Endodermal cell (in vitro differentiated cells): ENCODE measurements at places on chromosomes 3 and 15. TPM values are rescaled to one million over a fixed set of nuclear protein-coding genes. Genes with fewer than 3 reads are reported as not detected.

DNA sequence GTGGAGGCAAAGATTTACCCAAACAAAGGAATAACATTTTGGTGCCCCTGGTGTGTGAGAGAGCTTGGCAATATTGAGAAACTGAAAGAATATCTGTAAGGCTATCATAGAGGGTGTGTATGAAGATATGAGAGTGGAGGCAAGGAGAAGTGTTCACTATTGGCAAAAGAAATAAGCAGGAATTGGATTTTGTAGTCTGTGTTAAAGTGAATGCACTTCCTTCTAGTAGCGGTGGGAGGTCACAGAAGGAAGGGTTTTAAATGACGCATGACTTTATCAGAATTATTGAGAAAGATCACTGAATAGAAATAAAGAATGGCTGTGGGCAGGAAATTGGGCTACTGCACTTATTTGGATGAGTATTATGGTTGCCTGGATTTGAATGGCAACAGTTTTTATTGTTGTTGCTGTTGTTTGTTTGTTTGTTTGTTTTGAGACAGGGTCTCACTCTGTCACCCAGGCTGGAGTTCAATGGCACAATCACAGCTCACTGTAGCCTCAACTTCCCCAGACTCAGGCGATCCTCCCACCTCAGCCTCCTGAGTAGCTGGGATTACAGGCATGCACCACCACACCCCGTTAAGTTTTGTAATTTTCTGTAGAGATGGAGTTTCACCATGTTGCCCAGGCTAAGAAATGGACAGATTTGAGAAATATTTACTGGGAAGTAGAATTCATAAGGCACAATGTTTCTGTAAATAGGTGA lies 16.3 kb downstream of the MME start:
- DNase-seq = no peak

GRCh38 chr15:56892659-56893363 lies 25.6 kb upstream of the TCF12 start:
- DNase-seq = no peak

- DNase-seq = peak; percentile 65
Measured at GRCh38 chr3:32603064-32603463, 32.4 kb upstream of the DYNC1LI1 start.

- no peak for DNase-seq
Measured at GRCh38 chr3:70658513-70659310, 346.3 kb upstream of the MDFIC2 start.

DNA sequence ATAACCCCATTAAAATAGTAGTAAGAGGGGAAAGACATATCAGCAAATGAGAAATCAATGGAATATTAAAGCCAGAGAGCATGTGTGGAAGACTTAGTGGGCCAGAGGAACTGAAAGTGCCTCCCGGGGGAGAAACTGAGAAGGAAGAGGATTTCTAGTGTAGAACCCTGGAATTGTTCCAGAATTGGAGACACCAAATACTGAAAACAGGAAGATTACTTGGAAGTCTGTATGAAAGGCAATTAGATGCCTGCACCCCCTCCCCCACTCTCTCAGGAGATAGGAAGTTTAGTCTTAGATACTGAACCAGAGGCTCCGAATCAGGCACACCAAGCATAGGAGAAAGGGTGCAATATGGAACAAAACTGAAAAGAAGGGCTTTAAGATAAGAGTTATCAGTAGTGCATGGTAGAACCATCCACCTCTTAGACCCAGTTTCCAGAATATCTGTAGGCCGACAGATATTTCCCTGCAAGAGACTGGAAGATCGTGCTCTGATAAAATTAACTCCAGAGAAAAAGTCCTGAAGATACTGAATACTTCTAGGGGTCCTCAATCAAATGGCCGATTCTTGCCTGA lies 32.4 kb downstream of the KLHL18 start:
- DNase-seq = no peak

DNA sequence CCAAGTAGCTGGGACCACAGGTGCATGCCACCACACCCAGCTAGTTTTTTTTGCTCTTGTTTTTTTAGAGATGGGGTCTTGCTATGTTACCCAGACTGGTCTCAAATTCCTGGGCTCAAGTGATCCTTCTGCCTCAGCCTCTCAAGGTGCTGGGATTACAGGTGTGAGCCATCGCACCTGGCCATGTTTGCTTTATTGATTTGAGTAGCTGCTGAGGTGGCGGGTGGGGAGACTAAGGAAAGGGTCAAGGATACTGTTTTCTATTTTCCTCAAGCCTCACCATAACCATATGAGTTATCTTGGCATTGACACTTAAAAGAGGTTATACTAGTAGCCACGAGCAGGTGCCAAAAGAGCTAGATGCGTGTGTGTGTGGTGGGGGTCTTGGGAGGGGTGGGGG lies 39.0 kb downstream of the CYFIP1 start:
- no peak for DNase-seq

DNA sequence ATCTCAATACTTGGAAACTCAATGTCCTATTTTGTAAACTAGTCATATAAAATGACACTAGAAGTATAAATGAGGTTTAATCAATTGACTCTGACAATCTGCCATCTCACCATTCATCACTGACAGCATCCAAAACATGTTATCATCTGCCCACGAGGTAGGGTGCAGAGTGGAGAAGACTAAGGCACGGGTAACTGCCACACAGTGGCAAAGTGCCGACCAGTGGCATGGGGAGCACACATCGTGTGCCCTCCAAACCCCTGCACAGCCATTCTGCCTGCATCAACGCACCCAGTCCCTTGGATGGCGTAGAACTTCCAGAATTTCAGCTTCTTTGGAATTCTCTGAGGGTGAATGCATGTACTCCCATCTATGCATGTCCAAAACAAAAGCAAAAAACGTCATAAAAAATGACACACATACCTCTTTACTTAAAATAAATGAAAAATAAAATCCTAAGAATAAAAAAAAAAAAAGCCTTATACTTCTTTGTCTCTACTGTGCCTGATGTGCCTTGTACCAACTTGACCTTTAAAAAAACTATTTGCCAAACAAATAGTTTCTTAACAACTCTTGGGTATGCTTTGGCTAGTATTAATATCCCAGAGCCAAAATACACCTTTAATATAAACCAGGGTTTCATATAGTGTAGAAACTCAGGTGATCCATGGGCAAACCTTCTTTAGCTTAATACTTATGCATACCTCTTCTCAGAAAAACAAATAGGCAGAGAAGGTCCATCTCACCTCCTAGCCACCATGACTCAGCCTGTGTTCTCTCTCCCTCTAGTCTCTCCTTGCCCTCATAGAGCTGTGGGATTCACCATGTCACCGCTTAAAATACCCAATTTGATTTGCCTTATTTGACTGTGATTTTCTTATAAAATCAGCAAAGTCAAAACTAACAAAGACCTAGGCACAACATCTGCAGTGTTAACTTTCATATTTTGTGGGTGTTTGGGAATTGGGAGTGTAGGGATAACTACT lies 12.7 kb downstream of the CPOX start:
- no peak for DNase-seq

DNA sequence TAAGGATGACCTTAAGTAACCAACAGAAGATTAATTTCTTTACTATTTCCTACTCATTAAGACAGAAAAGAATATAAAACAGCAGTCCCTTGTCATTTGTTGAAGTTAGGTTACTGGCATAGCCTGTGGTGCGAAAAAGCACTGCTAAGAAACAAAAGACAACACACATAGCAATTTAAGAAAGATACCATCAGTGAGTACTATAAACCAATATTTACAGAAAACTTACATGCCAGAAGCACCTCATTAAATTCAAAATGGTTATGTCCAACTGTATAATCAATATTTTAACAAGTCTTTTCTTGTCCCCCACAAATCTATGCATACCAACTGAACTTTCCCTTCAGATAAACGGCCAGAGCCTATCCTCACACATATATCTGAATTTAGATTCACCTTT lies 42.0 kb downstream of the ANKRD28 start:
- no peak for DNase-seq

GRCh38 chr3:30493911-30494311 lies 112.5 kb upstream of the TGFBR2 start:
- no peak for DNase-seq

DNA sequence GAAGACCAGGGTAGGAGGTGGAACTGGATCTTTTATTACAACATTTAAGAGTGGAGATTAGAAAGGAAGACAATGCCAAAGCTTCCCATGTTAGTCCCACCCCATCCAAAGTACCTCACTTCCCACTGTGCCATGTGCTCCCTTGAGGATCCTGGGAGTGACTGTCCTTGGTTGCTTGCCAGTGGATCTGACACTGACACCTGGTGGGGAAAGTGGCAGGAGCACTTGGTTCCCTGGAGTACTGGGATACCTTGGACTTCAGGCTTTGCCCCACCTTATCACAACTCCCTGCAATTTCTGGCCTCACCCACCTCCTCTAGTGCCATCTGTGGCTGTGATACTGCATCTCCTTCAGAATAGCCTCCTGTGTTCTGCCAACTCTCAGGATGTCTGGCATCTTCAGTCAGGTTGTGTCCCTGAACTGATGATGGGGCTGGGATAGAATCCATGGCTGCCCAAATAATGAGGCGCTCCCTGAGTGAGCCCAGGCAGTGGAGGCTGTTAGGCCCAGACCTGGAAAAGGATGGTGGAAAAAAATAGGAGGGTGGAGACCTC lies 1.3 kb downstream of the ELL3 start:
- peak; percentile 86 for DNase-seq

DNA sequence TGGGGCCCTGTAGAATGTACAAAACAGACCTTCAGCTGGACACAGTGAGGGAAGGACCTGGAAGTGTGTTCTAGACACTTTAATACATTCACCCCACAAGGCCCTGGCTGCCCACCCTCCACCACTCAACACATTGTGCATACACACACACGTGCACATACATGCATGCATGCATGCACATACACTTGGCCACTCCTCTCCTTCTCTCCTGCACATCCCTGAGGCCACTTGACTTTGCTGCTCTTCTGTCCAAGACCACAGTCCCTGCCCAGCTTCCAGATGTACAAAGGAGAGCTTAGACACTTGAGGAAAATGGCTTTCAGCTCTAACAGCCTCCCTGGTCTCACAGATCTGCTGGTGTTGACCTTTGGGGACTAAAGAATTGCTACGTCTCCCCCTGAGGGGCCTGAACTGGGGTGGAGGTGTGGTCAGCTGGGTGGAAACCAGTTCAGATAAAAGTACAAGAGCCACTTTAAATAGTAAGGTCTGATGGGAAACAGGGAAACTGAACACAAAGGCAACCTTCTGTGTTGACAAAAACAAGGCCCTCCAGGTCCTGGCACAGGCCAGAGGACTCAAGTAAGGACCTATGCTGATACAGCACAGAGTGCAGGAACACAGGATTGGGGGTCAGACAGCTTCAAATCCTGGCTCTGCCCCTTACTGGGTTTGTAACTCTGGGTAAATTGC lies 24.8 kb upstream of the NOX5 start:
- no peak for DNase-seq

GRCh38 chr3:179961071-179961702 lies 75.5 kb downstream of the PEX5L start:
- no peak for DNase-seq

GRCh38 chr3:194983620-194984019 lies 287.3 kb downstream of the XXYLT1 start:
- DNase-seq = no peak

DNA sequence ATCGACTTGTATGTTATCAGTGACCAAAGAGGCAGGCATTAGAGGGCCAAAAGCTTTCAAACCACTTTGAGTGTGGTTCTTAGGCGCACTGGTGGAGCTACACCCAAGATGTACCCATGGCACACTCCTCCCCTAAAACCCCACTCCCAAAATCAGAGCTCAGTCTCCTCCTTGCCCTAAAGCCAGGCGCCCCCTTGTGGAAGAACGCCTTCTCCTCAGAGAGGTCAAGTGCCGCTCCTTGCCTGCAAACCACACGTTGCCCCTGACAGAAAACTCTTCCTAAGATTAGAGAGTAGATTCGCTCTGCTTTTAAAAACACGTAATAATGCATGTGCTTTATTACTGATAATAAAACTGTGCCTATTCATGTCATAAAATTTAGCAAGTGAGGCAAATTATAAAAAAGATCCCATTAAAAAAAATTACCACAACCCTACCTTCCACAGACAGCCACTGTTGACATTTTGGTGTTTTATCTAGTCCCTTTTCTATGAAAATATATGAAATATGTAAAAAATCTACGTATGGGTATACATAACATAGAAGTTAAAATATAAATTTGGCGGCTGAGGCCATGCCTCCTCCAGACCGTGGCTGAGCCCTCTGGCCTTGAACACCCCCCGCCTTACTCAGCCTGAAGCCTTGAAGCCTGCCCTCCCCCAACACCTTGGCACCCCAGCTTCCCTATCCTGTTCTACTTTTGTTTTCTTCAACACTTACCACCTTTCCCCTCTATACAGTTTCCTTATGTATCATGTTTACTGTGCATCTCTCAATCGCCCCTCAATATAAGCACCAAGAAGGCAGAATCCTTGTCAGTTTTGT lies 33.5 kb downstream of the BCL2L10 start:
- DNase-seq = peak; percentile 96

GRCh38 chr3:56459104-56459496 lies 9.2 kb downstream of the ERC2 start:
- no peak for DNase-seq

- DNase-seq = no peak
Measured at GRCh38 chr3:107208100-107208499, 169.1 kb upstream of the CCDC54 start.

GRCh38 chr3:31974471-31974870 lies 6.6 kb downstream of the OSBPL10 start:
- no peak for DNase-seq

GRCh38 chr3:196220587-196220986 lies 4.3 kb downstream of the SLC51A start:
- no peak for DNase-seq

- peak; percentile 70 for DNase-seq
Measured at GRCh38 chr3:42830437-42831320, 21.4 kb downstream of the ACKR2 start.

DNA sequence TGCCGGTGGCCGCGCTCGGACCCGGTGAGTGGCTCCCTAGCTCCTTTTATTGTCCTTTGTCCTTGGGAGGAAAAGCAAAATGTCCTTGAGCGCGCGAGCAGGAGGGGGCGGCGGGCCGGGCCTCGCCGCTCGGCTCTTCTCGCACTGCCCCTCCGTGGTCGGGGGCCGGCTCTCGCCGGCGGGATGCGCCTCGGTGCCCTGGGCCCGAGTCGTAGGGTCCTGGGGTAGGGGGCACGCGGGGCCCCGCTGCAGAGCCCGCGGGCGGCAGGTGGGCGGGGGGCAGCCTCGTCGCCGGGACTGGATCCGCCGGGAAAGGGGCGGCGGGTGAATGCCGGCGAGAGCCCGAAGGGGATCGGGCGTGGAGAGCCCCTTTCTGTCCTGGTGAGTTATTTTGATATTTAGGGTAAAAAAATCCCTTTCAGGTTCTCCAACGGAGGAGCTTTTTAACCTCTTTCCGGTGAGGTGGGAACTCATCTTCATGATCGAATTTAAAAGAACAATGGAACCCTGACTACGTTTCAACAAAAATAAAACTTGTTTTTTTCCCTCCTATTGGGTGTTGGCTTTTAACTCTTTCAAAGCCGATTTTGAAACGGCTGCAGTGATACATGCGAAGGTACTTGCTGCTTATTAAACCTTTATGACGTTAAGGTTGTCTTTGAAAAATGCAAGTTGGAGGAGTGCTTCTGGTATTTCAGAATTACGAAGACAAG lies 16.8 kb upstream of the CHD2 start:
- no peak for DNase-seq

The SLC27A2 gene
- total RNA-seq = 4.0 and 4.1 TPM in 2 replicates

The WDR53 gene
- 15.1 and 16.3 TPM in 2 replicates for total RNA-seq

The CD200 gene
- 58.6 and 59.4 TPM in 2 replicates for total RNA-seq

The TRANK1 gene
- total RNA-seq = 14.7 to 20.1 TPM (median 17.5 TPM) in 3 replicates

The TPRG1 gene
- total RNA-seq = 0.66 and 1.3 TPM in 2 replicates

The OXNAD1 gene
- total RNA-seq = 9.3 to 22.4 TPM (median 19.6 TPM) in 3 replicates

The MME gene
- 24.6 and 31.9 TPM in 2 replicates for total RNA-seq

The GDPGP1 gene
- 2.9 to 6.3 TPM (median 5.4 TPM) in 3 replicates for total RNA-seq

The SLC26A6 gene
- total RNA-seq = 61.4 and 75.6 TPM in 2 replicates

The A4GNT gene
- not detected in 2 replicates for total RNA-seq

The CACNA2D2 gene
- total RNA-seq = 14.9 and 17.6 TPM in 2 replicates

The P2RY14 gene
- not detected in 3 replicates for total RNA-seq
